ENCODE measurements at places on chromosomes 3 and 15.

DNA sequence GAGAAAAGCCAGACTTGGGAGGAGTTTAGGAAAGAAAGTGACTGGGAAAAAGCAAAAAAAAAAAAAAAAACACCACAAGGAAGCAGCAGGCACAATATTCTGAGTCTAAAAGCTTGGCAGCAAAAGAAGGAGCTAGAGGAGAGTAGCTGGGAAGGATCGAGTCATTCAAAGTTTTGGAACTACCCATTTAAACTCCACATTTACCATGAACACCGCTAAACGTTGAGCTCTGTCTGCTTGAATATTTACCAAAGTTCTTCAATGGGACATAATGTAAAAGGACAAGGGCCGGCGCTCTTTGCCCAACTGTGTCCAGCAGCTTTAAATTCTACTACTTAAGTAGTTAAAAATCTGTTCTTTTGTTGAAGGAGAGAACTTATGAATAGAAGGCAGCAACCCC, 481.9 kb downstream of the FOXP1 start:
- DNase-seq: no peak

DNA sequence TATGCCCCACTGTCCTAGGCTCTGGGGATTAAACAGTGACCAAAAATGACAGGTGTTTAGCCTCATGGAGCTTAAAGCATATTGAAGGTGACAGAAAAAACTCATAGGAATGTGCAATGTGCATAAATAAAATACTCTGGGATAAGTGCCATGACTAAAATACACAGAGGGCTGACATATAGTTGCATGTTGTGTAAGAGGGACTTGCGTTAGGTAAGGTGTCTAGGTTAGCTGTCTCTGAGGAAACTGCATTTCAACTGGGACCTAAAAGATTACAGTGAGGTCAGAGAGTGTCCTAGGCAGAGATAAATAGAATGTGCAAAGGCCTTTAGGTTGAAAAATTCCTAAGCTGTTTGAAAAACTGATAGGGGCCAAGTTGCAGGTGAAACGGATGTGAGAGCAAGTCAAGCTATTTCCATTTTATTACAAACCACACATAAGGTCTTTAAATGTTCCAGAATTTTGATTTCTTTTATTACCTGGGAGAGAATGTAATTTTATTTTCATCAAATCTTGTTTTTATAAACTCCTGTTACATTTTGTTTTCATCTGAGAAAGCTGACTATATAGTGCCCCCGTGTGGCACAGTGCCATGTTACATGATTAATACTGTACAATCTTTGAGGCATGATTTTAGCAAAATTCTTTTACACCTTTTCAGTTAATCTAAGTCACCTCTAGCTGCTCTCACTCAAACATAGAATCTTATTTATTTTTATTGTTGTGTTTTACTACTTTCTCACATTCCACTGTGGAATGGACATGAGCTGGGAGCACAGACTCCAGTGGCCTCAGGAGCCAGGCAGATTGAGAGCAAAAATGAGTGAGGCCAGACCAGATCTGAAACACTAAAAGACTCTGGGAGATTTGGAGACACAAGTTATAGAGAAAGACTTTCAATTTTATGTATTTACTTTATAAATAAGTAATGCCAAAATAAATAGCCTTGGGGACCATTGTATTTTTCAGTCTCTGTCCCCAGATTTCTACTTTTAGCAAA, 259.6 kb upstream of the ZNF717 start:
- no peak for DNase-seq

DNA sequence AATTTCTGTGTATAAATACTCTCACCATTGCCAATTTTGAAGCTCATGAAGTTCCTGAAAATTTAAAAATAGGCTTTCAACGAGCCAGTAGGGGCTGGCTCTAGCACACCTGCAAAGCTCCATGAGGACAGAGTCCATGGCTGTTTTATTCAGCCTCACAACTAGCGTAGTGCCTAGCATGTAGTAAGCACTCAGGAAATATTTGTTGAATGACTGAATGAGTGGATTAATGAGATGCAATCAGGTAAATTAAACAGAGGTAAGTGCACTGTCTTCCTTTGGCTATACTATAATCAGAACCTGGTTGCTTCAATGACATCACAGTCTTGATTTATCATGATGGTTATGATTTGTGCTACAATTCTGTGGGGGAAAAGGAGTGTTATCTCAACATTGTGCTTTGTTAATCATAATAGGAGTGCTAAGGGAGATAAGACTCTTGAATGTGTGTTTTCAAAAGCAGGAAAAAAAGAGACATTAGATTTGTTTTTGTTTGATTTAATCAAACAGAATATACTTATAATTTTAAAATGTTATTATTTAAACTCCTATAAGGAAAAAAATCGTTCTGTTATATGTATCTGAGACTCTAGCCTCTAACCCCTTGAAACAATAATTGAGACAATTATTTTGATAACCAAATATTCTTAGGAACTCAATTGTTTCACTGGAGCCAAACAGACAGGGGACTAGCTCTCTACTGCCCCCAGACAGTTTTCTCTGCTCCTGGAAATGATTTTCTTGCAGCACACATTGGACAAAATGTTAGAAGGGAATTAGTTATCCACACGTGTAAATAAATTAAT, 171.7 kb upstream of the ATP11B start:
- no peak for DNase-seq

DNA sequence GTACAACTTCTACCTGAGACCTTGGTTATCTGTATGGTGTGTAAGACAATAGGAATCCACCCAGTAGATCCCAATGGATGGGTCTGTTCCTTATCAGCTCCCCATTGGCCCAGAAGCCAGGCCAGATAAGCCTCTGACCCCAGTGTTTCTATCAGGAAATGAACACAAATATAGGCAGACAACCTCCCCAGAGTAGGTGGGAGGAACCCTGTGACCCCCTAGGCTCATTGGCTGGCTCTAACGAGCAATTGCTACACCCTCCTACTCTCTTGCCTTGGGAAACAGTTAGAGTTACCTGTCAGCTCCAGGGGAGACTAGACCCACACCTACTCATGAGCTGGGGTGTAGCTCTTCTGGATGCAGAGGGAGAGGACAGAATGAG, 299.9 kb downstream of the UACA start:
- peak; percentile 21 for DNase-seq

DNA sequence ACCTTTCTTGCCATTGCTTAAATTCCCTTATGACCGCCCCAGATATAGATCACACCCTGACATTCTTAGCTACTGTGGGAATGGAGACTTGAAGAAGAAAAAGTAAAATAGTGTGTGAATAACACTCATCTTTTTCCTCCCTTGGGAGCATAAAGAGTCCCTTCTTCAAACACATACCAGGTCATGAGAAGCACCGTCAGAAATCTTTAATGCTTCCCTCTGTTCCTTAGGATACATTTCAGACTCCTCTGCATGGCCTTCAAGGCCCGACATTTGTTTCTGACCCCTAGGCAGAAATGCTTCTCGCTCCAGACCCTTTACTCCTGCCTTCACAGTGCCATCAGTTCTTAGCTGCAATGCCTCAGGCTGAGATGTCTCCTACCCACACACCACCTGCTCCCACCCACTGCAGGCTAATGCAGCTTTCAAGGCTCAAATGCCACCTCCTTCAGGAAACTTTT, 143.8 kb upstream of the IL12A start:
- DNase-seq: no peak

GRCh38 chr3:110341047-110341446, 730.6 kb upstream of the NECTIN3 start:
- no peak for DNase-seq

GRCh38 chr15:100924436-100924835, 5.3 kb downstream of the LRRK1 start:
- no peak for DNase-seq

GRCh38 chr3:106729481-106729880, 647.8 kb upstream of the CCDC54 start:
- DNase-seq: no peak

- no peak for DNase-seq
These were observed 599.2 kb upstream of the ROBO1 start for GRCh38 chr3:80366808-80367548.

DNA sequence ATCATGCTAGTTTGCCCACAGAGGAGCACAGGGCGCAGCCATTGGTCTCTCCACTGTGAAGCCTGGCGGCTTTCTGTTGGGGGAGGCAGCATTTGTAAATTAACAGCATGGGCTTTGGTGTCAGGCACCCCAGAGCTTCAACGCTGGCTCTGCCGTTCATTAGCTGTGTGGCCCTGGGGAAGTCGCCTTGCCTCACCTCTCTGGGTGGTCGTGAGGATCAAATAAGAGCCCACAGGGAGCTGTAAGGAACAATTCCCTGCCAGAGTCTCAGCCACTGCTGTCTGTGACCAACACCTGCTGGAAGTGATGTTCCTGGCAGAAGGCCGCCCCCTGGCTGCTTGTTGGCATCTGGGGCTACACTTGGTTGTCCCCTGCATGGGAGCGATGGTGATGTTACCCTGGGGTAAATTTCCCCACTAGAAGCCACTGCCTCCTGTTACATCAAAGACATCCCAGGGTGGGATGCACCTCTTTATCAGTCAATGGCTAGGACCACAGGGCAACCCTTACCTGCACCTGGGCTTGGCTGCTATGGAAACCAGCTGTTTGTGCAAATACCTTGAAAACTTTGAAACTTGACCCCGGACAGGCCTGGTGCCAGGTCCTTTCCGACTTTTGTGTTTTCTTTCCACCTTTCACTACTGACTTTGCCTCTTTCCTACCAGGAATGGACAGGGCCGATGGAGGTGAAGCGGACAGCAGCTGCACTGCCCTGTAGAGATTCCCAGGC, 36.9 kb downstream of the DNASE1L3 start:
- no peak for DNase-seq

DNA sequence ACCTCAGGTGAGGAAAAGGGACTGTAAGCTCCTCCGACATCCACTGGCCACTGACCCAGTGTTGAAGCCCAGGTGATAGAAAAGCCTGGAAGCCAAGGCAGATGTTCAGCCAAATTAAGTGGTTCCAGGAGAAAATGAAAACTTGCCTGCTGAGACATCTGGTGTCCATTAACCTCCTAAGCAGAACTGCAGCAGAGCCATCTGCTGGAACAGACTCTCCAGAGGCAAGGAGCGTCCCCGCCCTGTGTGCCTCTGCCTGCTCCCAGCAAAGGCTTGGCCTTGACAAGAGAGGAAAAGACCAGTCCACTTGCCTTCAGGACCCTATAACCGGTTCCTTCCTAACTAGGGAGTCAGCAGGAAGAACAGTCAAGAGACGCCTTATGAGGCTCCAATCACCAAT, 48.2 kb downstream of the SRGAP3 start:
- no peak for DNase-seq

DNA sequence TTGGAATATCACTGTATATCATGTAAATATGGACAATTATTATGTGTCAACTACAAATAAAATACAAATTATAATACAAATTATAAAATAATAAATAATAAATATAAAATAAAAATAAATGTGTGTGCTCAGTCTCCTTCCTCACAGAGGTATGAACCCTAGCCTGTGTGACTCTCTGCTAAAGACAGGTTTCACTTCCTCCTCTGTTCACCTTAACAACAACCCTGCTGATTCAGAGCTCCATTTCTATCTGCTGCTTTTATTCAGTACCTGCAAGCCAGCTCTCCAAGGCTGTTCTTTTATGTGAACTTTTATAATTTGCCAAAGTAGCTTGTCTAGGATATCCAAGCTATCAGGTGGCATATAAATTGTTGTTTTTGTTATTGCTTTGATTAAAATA, 610.7 kb upstream of the GRM7 start:
- DNase-seq: no peak

- no peak for DNase-seq
These were observed 11.3 kb downstream of the DUSP7 start for GRCh38 chr3:52044869-52045619.

DNA sequence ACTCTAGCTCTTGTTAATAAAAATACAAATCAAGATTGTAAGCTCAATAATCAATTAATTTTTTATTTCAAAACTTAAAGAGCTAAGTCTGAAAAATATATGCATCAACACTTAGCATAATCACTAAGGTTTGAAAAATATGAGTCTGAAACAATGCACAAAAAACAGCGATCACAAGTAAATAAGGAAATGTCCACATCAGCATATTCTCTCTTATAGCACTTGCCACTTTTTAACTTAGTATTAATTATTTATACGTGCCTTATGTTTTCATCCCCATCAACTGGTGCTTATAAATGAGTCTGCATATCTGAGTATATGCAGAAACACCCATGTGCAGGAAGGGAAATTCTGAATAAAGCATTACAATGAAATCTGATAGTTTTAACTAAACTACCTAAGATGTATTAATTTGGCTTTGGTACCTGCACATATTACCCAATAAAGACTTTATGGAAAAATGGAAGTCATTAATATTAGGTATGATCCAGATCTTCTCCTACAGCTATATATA, 28.3 kb downstream of the AQR start:
- DNase-seq: no peak

- DNase-seq: no peak
These were observed 1041.9 kb downstream of the OTOL1 start for GRCh38 chr3:162538491-162538890.

DNA sequence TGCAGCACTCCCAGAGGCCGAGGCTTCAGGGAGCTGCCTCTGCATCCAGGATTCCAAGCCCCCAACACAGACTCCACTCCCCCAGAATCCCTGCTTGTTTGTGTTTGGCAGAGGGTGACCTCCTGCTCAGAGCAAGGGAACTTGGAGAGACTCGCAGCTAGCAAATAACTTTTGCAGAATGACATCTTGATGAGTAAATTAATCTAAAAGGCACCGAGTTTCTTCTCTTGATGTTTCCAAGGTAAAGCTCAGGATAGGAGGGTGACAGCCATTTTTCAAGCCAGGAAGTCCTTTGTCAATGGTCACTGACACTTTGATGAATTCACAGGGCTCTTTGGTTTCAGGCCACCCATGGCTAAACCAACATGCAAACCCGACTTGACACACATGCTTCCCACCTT, 523.0 kb downstream of the NTRK3 start:
- no peak for DNase-seq

GRCh38 chr15:98077186-98077585, 116.7 kb downstream of the ARRDC4 start:
- DNase-seq: peak; percentile 60

GRCh38 chr3:158456114-158456513, 114.9 kb upstream of the MLF1 start:
- DNase-seq: no peak

DNA sequence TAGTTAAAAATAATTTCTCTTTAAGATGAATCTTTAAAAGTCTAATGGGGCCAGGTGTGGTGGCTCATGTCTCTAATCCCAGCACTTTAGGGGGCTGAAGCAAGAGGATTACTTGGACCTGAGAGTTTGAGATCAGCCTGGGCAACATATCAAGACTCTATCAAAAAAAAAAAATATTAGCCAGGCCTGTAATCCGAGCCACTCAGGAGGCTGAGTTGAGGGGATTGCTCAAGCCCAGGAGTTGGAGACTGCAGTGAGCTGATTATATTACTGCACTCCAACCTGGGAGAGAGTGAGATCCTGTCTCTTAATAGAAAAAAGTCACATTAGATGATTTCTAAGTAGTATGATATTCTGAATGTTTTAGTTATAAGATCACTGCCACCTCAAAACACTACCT, 322.0 kb upstream of the MANF start:
- no peak for DNase-seq

GRCh38 chr15:96524676-96525417, 194.3 kb downstream of the NR2F2 start:
- no peak for DNase-seq

DNA sequence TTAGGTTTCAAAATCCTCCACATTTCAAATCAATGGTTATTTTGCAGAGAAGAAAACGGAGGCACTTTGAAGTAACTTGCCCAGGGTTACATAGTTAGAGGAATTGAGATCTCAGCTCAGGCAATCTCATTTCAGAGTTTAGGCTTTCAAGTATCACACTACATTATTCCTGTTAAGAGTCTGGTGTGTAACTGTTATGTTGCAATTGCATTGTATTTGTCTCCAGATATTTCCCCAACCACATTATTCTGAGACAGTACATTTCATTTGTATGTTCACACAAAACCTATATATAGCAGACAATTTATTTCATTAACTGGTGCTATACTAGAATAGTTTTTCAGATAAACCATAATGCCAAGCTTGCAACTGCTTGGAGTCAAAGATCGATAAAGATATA, 154.2 kb upstream of the TSPAN3 start:
- DNase-seq: no peak
